ENCODE measurements at places on chromosomes 12 and 14.

- no peak for DNase-seq
These were observed 29.7 kb downstream of the TMCC3 start for GRCh38 chr12:94620621-94621020.

DNA sequence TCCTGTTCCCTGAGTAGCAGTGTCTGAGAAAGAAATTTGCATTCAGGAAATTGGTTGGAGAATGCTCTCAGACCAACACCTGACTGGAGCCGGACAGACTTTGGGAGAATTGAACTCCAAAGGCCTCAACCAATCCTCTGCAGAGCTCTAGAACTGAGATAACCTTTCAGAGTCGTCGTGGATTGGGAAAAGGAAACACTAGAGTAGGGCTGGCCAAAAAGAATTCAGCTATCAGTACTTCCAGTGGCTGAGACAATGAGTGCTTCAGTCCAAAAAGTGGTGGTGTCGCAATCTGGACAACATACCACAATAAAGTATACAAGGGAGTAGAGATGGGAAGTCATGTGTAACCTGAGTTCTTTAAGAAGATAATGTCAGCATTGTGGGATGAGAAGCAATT is 377.1 kb downstream of the SLC16A7 start:
- no peak for DNase-seq

DNA sequence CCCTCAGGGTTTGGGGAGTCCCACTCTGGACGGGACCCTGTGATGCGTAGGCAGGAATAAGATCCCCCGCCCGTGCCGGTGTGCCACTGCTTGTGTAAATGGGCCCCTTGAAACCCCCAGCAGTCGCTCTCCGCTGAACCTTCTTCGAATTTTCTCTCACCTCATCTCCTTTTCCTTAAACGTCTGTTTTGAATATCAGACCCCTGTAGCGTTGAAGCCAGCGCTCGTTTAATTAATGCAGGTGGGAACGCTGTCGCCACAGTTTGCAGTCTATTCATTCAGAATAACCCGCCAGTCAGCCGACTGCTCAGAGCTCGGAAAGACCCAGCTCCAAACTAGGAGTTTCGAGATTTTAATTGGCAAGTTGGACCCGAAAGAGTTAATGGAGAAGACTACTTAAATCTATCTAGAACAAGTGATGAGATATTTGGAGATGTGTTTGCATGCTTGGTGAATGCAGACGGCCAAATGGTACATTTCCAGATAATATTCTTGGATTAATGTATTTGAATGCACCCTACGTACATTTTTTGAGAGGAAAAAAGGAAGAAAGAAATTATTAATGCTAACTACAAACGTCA is 739 bp upstream of the PPP2R5E start:
- no peak for DNase-seq

- DNase-seq, result no peak
These were observed 42.9 kb upstream of the NR2C1 start for GRCh38 chr12:95116341-95116740.

- no peak for DNase-seq
These were observed 119.7 kb upstream of the MED13L start for GRCh38 chr12:116397148-116397547.

DNA sequence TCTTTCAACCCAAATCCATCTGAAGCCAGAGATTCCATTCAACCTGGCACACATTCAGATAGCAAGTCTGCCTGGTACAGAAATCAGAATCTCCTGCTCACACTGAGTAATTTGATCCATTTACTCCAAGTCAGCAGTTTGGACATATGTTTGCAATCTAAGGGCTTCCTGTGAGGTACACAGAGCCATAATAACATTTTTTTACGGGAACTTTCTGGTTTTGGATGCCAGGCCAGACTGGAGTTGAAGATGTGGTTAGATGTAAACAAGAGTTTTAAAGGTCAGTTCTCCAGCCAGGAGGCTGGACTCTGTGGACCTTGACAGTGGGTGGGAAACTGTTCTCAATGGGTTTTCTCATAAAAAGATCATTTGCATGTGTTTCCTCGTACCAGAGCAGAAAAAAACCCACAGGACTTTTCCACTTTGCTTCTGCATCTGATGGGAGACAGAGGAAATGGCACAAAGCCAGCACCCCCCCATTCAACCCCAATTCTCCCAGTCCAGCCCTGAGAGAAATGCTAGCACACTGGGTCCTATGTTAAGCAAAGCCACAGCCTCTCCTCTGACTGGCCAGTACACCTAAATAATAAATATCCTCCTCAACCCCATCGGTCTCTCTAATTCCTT is 17.7 kb upstream of the TSPAN11 start:
- no peak for DNase-seq

- no peak for DNase-seq
These were observed 7.5 kb upstream of the LHX5 start for GRCh38 chr12:113479216-113479589.

DNA sequence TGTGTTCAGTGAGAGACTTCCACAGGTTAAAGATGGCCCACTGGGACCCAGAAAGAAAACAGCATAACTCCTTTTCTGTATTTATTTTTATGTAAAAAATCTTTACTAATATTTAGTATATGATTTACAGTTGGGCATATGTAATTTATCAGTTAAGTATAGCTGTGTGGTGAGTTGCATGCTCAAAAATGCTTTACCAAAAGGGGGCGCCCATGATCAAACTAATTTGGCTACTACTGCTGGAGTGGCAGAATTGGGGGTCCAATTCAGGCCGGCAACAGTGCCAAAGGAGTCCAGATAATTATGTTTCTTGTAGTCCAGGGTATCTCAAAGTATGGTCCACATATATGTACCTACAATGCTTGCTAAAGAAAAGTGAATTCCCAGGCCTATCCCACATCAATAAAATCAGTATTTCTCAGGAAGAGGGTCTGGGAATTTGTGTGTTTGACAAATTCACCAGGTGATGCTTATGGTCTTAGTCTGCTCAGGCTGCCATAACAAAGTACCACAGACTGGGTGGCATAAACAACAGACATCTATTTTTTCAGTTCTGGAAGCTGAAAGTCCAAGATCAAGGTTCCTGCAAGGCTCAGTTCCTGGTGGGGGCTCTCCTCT is 152.0 kb downstream of the KTN1 start:
- DNase-seq, result peak; percentile 77

GRCh38 chr14:103624860-103625259 is 4.2 kb upstream of the KLC1 start:
- peak; percentile 79 for DNase-seq

- no peak for DNase-seq
These were observed 77.3 kb downstream of the DAAM1 start for GRCh38 chr14:59265808-59266207.

- peak; percentile 27 for DNase-seq
These were observed 610 bp downstream of the TMTC2 start for GRCh38 chr12:82687021-82688011.

DNA sequence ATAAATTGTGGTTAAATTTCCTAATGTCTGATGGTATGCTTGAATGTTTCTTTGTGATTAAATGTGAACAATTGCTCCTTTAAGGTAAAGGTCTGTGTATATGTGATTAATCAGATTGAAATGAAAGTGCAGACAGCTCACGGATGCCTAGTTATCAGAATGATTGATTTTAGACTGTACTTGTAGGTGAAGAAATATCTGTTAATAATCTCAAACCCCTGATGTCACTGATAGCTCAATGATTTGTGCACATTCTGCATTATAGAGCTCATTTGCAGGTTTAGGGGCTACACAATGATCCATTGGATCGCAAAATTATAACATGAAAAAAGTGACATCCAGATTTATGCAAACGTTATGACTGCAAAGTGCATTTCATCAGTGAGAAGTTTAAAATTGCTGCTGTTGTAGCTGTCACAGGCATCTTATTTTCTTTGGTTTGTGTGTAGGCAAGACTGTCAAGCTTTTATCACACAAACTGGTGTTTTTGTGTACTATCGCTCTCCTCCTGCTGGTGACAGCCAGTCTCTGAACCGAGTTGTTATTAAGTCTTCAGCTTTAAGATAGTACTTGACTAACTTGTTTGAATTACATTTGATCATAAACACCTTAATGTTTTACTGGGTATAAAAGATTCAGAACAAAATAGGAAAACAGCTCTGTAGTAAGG is 103.4 kb upstream of the RMST start:
- no peak for DNase-seq

GRCh38 chr12:2876431-2877046 is 435 bp downstream of the FOXM1 start:
- DNase-seq, result peak; percentile 63

DNA sequence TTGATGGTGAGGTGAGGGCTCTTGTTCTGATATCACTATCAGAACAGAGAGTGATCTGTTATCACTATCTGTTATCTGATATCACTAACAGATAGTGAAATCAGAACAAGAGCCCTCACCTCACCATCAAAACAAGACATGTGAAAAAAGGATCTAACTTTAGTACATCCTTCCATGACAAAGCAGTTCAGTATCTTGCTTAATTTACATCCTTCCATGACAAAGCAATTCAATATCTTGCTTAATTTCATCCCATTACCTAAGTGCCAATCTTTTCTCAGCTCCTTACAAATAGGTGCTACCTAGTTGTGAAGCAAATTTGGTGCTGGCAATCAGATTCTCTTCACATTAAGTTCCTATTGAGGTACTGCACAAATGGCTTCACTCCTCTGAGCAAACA is 1865.6 kb upstream of the FLRT2 start:
- no peak for DNase-seq

DNA sequence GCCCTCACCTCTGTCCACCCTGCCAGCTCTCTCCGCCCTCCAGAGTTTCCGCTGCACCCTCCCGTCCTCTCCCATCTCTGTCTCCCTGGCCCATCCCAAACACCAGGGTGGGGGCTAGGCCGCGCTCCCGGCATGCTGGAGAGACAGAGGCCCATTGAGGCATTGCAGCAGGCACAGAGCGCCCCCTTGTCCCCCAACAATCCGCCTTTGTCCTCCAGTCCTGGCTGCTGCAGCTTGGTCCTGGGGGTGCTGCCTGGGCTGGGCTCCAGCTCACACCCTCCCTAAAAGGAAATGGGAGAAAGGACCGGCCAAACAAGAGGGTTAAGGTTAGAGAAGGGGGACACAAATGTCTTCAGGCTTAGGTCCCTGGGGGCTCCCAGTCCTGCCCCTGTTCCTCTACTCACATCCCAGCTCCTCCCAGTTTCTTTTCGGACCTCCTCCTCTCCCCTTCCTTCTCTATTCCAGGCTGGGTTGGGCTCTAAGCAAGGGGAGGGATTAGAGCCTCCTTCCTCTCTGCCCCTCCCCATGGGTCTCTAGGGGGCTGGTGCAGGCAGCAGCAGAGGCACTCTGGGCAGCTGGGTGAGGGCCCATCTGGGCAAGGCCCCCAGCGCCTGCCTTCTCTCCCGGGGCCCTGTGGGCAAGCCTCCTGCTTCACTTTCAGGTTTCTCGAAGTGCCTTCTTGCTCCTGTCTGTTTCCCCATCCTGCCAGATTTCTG is at the start of gene CMTM5:
Gene CMTM5, plus strand, starts transcription at position 565 of the 716 bp plus-strand sequence. CDS start 206 bp downstream, outside the sequence.
- DNase-seq, result no peak

DNA sequence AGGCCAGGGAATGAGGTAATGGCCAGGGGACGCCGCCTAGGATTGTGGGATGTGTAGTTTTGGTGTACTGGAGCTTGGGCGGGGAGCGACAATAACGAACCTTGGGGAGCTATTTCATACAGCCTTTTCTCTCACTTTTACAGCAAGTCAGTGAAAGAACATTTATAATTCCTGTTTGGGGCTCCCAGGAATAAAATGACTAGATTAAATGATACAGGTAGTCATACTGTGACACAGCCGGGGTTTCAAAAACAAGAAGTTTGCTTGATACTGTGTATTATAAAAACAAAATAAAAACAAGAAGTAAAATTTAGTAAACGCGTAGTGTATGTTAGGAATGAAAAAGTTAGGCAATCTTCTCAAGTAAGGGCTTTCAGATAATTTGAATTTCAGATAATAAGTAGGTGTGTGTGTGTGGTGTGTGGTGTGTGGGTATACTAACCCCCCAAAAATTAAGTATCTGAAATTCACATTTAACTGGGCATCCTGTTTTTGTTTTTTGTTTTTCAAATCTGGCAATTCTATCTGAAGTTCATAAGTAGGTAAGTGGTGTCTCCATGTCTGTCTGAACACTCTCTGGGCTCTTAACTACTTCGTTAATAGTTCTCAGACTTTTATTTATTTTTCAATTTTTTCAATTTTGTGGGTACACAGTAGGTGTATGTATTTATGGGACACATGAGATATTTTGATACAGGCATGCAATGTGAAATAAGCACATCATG is 458 bp upstream of the DCTN2 start:
- DNase-seq, result no peak

DNA sequence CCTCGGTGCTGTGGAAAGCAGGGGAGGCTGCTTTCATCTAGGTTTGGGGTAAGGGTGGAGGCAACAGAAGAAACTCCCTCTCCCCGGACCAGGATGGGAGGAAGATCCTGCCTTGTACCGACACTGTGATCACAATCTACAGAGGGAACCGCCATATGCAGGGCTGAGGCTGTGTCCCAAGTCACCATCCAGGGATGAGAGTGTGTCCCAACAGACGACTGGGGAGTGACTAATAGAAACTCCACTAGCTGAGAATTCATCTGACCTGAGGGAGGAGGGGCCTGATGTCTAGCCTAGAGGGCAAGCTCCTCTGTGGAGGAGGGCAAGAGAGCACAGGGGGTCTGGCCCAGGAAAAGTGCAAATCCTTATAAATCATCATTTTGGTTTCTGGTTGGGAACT is 172.4 kb downstream of the CALM1 start:
- no peak for DNase-seq

- no peak for DNase-seq
These were observed 11.1 kb downstream of the DBX2 start for GRCh38 chr12:45039757-45040156.

- no peak for DNase-seq
These were observed 175.1 kb downstream of the TMEM132C start for GRCh38 chr12:128442096-128442495.

GRCh38 chr14:103527408-103528145 is 1.4 kb upstream of the TRMT61A start:
- DNase-seq, result no peak

DNA sequence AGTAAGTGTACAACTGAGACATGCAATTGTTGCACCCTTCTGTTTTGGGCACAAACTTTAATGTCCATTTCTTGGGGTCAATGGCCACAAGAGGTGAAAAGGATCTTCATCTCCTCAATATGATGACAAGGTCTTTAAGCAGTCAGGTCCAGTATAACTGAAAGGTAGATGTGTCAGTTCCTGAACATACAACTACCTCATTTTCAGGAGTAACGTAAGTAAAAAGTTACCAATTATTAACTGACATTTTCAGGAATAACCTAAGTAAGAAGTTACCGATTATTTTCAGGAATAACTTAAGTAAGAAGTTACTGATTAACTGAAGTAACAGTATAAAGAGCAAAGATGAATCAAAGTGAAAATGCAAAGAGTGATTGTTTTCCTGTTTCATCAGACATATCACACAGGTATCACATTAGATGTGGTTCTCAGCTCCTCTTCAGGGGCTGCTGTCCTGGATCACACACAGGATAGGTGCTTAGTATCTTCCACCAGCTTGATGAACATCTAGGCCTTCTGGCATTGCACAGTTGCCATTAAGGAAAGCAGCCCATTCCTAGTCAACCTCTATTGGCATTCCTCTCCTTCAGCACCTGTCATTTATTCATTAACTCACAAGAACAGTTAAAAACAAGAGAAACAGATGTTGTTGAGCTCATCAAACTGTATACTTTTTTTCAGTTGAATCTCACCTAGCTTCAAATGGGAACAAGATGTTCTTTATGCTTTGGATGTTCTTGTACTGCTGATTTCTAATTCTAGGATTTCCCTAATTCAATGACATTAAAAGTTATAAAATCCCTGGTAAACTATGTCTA is 200.0 kb downstream of the FOXG1 start:
- DNase-seq, result no peak

GRCh38 chr12:113403435-113404415 is at the start of gene SDS:
SDS (minus strand) TSS chr12:113403887; CDS start chr12:113399708, 4,179 bp downstream.
- peak; percentile 64 for DNase-seq
